ENCODE measurements at places on chromosomes 1 and 21.

- no peak for DNase-seq
Measured at GRCh38 chr1:10759413-10760200, 36.8 kb downstream of the CASZ1 start.

DNA sequence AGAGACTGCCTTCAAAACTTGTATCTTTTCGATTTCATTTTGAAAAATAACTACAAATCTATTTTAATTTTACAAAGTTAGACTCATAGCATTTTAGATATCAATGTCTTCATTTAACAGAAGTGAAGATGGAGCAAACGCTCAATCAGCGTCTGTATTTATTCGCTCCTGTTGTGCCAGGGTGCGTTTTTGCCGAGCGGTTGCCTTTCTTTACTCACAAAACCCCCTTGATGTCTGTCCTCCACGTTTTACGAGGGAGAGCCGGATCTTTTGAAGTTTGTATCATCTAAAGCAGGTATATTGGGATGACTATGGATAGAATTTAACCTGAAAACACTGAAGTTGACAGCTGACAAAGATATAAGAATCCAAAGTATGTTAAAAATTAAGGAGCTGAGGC is 44.6 kb downstream of the MRPL39 start:
- DNase-seq: no peak

DNA sequence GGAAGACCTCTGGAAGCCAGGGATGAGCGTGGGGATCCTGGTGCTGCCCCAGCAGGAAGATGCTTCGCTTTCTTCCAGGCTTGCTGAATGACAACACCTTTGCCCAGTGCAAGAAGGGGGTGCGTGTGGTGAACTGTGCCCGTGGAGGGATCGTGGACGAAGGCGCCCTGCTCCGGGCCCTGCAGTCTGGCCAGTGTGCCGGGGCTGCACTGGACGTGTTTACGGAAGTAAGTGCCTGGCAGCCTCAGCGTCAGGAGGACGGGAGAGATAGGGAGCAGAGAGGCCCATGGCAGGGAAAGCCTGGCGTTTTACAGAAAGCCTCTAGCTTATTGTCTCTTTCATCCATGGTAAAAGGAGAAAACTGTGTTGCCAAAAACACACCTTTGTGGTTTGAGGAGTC is 23.5 kb downstream of the PHGDH start:
- DNase-seq: no peak

DNA sequence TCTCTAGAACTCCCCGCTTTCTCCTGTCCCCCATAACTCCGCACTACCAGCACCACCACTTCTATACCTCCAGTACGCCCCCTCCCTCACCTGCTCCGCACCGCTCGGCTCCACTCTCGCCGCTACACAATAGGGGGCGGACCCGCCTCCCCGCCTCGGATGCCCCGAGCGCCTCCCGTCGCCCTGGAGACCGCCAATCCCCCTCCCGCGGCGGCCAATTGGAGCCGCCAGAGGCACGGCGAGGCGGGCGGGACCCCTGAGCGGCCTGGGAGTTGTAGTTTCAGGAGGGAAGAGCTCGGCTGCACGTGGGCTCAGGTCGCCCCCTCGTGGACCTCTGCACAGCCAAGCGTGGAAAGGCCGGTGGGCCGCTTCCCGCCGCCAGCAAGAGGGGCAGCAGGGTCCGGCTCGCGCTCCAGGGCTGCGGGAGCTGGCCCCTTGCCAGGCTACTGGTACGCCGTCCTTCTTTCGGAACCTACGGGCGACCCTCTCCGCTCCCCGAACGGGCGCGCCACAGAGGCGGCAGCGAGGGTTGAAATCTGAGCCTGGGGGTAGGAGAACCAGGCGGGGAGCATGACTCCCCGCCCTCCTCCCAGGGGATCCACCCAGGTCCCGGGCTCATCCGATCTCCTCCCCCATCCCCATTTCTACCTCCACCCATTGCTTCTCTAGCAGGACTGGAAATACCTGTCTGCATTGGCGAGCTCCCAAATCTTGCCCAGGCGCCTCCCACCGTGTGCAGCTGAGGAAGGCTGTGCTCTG is at the start of gene IGSF9:
Gene IGSF9 (minus strand): TSS at position 131 of the 759 bp plus-strand sequence. CDS start 2,159 bp downstream, outside the sequence.
- peak; percentile 56 for DNase-seq

GRCh38 chr1:118788463-118788862 is 199.7 kb downstream of the TBX15 start:
- DNase-seq: no peak

GRCh38 chr1:53621144-53621543 is 117.8 kb downstream of the GLIS1 start:
- DNase-seq: no peak

- no peak for DNase-seq
Measured at GRCh38 chr1:18556364-18556763, 74.3 kb upstream of the PAX7 start.

GRCh38 chr1:66890621-66891020 is 34.0 kb downstream of the DNAI4 start:
- DNase-seq: no peak

DNA sequence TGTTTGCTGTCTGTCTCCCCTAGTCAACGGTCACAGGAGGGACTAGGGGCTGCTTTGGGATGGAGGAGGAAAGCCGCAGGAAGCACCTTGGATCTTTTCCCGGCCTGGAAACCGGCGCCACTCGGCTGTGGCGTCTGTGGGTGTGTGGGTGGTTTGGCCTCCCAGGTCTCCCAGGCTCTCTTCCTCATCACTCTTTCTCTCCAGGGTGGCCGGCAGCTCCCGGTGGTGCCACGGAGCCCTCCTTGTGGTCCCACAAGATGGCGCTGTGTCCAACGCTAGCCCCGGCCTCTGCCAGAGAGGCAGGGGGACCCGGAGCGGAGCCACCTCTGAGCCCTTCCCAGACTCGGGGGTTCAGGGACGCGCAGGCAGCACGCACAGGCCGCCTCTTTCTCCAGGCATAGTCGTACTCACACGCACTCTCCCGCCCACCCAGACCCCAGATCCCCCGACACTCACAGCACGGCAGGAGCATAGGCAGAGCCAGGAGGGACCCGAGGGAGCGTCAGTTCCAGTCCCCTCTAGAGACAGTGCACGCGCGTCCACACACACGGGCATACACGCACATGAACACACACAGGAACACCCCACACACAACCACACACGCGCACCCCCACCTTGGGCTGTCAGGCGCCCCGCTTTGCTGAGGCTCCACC is 31.2 kb downstream of the CDCP2 start:
- peak; percentile 78 for DNase-seq

DNA sequence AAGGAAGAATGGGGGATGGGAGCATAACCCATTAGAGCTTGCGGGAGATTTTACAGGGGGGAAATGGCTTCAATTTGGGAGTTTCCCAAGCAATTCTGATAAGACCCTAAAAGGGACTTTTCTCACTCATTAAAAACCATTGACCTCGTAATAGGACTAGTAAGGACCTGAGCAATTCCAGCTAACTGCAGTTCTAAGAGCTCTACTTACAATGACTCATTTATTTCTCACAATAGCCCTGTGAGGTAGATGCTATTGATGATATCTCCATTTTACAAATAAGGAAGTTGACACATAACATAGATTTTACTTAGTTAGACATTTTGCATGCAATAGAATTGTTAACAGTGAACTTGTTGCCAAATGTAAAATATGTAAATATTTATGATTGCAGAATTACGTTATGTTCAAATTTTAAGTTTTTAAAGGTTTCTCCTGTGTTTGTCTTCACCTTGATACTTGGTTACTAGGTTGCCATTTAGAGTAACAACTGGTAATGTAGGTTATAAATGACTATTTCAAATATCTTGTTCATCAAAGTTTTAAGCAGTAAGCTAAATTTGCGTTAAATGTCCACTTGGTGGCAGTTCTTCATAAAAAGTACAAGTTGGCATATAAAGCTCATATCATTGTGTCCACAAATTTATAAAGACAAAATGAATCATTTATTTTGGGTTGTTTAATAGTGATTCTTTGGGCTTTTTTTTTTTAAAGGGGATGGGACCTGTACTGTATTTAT is 182.0 kb downstream of the PLA2G4A start:
- no peak for DNase-seq

DNA sequence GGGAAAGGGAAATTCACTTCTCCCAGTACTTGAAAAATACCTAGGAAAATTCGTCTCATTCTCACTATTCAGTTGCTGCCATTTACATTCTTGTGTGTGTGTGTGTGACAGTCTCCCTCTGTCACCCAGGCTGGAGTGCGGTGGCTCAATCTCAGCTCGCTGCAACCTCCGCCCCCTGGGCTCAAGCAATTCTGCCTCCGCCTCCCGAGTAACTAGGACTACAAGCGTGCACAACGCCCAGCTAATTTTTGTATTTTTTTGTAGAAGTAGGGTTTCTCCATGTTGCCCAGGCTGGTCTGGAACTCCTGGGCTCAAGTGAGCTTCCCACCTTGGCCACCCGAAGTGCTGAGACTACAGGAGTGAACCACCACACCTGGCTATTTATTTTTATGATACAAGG is 1.2 kb downstream of the SNAPIN start:
- no peak for DNase-seq

- DNase-seq: no peak
Measured at GRCh38 chr1:14482784-14483450, 115.6 kb upstream of the KAZN start.
